ENCODE measurements at places on chromosomes 12 and 14.

DNA sequence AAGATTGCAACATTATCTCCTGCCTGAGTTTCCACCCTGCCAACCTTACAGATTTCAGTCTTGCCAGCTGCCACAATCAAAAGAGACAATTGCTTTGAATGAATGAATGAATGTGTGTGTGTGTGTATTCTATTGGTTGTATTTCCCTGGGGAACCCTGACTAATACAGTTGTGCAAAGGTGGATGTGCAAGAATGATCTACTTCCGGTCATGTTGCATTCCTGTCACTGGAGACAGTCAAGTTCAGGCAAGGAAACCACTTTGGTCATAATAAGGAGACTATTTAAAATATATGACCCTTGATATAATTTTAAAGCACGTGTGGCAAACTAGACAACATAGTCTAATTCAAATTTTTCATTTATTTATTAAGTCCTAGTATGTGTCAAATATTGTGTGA is 13.1 kb downstream of the RERG start:
- DNase-seq, result no peak

GRCh38 chr14:74599321-74599761 is 12.7 kb downstream of the LTBP2 start:
- no peak for DNase-seq

- no peak for DNase-seq
Observed at GRCh38 chr12:111664961-111665865, 20.5 kb downstream of the BRAP start.

DNA sequence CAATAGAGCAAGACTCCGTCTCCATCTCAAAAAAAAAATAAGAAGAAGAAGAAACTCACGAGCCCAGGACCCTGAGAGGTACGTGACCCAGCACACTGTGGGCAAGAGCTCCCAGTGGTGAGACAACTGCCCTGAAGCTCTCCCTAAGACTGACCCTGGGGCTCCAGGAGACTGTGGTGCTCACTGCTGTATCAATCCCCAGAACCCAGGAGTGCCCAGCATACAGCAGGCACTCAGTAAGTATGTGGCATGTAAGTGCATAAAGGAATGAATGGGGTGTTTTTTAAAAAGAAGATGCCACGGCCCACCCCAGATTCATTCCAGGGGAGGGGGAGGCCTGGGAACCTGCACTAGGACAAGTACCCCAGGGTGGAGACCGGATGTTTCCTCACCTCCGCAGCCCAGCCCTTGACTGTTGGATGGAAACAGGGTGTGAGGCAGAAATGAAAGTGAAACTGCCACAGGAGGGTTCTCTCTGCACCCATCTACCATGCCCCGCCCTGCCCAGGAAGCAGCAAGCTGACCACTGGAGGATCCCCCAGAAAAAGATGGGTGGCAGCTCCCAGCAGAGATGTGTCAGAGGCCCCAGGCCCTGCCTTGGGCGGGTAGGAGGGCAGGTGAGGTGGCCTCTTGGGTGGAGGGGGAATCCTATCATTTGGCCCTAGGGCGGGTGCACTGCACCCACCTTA is 12.2 kb downstream of the ITPK1 start:
- DNase-seq, result peak; percentile 93

DNA sequence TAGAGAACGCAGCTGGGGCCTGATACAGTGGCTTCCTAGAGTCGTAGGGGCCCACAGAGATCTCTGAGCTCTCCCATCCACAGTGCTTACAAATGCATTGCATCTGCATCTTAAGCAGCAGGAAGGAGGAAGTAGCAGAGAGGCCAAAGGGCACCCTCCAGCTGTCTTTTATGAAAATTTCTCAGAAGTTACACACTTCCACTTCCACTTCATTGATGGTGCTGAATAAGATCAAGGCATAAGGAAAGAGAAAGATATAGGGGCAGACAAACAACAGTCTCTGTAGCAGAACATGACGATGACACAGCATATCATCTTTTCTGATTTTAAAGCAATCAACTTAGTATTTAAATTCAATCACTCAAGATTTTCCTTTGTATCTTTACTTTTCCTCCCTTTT is 51.6 kb upstream of the ABCC9 start:
- no peak for DNase-seq

- no peak for DNase-seq
Observed at GRCh38 chr12:51186465-51187085, 13.6 kb upstream of the TFCP2 start.

DNA sequence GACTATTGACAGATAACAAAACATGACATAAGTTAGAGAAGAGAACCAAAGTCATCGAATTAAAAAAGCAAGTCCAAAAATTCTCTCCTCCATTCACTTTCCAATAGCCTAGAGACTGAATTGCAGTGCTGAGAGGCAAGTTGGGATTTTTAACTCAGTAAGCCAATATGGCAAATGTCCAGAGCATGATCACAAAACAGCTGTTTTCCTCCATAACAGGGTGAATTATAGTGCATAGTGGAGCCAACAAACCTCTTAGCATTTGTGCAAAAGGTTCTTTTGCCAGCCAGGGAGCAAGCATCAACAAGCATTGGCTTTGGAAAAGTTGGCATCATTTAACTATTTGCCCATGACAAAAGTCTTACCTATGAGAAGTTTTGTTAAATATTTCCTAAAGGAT is 458.8 kb upstream of the NOVA1 start:
- DNase-seq, result no peak

- DNase-seq, result no peak
Observed at GRCh38 chr12:124094188-124094587, 121.2 kb downstream of the ZNF664 start.

DNA sequence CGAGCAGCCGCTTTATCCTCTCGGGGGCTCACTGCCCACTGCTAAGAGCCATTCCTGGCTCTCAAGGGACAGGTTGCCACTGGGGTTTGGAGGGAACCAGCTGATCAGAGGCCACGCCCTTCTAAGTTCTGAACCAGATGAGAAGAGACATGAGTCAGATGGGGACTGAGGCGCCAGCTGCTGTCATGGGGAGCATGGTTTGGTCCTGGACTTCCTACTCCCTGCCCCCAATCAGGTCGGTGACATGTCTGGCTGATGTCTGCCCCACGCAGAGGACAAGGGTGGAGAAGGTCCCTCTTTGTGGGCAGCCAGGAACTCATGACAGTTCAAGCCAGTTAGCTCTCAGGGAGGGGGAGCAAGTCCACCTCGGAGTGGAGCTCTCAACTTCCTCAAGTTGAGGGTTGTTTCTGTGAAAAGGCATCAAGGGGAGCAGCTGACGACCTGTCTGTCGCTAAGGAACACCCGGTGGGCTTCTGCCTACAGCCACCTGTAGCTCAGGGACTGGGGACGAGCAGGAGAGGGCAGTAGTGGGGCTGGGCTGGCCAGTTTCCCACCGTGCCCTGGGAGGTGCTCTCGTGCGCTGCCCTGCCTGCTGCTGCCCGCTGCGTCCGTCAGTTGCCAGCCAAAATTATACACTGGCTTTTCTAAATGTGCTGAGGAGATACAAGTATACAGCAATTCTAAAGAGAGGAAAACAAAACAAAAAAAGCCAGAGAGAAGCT is 20.5 kb downstream of the PSMC1 start:
- DNase-seq, result no peak

- peak; percentile 37 for DNase-seq
Observed at GRCh38 chr12:1716911-1717310, 26.0 kb downstream of the ADIPOR2 start.

GRCh38 chr14:32377046-32377646 is 48.0 kb downstream of the AKAP6 start:
- DNase-seq, result no peak

GRCh38 chr12:104478396-104479122 is 21.8 kb downstream of the CHST11 start:
- DNase-seq, result no peak

GRCh38 chr12:55008944-55009585 is 10.7 kb upstream of the NEUROD4 start:
- DNase-seq, result no peak

DNA sequence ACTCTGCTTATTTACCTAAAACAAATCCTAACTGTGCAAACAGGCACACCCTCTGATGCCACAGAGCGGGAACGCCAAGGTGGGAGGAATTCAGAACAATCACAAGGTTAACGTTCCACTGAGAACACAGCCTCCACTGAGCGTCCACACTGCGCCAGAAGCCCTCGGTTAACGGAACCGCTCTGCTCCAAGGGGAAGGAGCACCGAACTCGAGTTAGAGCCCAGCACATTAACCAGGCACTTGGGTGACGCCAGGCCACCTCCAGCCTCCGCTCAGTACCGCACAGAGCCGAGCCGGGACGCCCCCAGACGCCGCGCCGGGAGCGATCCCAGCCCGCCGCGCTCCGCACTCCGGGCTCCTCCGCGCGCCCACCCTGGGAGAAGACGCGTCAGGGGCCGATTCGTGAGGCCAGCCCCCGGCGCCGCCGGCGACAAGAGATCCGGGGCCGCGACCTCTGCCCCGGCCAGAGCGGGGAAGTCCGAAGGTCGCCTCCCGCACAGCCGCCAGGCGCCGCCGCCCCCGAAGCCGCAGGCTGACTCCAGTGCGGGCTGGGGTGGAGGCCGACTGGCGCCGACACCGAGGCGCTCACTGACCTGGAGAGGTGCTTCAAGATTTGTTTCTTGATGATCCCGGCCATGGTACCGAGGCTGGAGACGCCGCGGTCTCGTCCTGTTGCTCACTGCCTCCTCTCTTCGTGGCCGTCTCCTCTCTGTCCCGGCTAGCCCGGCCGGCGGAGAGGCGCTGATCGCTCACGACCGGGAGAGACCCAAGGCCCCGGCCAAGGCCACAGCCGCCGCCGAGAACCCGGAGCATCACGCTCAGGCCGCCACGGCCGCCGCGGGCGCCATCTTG is 450 bp downstream of the BLTP3B start:
- DNase-seq, result peak; percentile 37

DNA sequence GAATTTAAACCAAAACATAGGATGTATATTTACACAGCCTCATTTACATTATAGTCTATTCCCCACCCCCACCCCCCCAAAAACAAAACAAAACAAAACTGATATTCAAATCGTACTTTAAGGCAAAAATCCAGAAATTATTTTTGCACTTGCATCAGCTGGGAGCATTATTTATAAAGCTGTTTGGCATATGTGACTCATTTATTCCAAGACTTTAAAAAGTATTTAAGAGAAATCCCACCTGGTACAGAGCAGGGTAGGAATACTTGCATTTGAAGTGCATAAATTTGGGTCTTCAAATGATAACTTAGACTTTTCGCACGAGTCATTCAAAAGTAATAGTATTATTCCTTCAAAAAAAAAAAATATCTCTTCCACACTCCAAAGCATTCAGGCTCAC is 1.1 kb downstream of the KLHL28 start:
- DNase-seq, result no peak

- no peak for DNase-seq
Observed at GRCh38 chr12:105322070-105322469, 8.4 kb upstream of the C12orf75 start.

GRCh38 chr14:69631509-69631908 is 20.1 kb downstream of the SUSD6 start:
- DNase-seq, result no peak

DNA sequence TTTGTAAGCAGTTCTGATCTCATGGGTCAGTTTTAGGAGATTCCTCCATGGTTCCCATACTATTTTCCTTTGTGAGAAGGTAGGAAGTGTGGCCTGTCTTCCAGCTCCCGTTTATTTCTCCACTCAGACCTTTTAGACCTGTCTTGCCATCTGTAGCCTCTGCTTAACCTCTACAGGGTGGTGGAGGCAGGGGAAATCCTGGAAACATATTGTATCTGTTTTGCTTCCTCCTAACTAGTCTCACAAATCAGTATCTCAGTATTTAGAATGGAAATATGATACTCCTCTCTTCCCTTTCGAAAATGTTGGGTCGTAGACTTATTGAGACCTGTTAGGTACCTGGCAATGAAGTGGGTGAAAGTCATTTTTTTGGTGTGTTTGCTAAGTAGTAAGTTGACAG is 399.4 kb upstream of the RGS6 start:
- DNase-seq, result no peak

All from NCI-H226 (cell line).